CD4-positive, alpha-beta T cell treated with Interferon gamma for 1 hour (primary cell): ENCODE measurements at places on chromosomes 13 and 19.

DNA sequence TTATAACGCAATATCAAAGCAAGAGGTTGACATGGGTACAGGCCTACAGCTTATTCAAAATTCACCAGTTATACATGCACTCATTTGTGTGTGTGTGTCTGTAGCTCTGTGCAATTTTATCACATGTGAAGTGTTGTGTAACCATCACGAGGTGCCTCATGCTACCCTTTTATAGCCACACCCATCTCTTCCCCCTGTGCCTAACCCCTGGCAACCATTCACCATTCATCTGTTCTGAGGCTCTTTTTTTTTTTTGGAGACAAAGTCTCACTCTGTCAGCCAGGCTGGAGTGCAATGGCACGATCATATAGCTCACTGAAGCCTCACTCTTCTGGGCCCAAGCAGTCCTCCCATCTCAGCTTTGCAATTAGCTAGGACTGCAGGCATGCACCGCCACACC lies 78.4 kb downstream of the DPF1 start:
- DNase-seq = no peak

DNA sequence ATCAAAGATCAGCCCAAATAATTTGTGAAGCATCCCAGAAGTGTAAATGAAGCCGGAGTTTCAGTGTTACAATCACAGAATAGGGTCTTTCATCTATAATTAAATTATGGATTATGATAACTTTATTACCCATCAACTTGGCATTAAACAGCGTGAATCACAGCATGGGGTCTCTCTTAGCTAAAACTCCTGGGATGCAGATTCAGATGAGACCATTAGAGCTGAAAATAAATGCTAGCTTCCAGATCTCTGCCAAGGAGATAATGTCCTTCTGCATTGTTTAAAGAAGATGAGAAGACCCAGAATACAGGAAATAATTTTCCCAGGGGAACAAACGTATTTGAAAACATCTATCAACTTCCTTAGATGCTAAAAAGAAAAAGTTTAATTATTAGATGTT lies 546.0 kb upstream of the PCDH9 start:
- DNase-seq = no peak

DNA sequence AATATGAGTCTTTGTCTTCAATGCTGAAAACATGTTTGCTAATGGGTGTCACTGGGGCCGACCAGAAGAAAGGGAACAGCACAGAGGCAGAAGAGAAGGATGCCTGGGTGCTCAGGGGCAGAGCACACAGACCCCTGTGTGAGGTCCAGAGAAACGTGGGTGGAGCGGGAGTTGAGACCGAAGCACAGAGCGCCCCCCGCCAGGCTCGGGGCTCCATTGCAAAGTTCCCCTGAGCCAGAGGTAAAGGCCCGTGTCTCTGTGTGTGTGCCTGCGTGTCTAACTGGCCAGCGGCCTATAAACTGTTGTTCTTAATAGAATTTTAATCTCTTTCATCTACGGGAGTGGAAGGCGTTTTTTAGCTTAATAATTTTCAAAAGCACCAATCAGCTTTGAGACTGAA lies 343.1 kb downstream of the TEX29 start:
- DNase-seq = no peak

- no peak for DNase-seq
These were observed 697.5 kb upstream of the PCDH20 start for GRCh38 chr13:62113179-62113578.

DNA sequence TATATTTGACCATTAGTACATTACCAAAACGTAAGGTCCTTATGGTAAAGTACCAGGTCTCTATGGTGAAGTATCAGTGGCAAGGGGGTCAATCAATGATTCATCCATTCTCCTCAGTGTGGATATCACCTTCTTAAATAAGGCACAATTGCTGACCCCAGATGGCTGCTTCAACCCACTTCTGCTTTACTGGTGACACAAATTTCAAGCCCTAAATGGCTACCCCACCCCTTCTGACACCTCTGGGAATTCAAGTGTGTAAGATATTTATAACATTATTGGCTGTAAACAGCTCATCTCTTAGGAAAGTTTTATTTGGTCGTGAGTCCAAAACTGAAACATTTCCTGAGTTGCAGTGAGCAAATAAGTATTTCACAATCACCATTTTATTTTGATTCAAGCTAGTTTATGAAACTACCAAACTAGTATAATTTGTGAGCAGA lies 7.9 kb upstream of the WBP4 start:
- DNase-seq = peak; percentile 66

DNA sequence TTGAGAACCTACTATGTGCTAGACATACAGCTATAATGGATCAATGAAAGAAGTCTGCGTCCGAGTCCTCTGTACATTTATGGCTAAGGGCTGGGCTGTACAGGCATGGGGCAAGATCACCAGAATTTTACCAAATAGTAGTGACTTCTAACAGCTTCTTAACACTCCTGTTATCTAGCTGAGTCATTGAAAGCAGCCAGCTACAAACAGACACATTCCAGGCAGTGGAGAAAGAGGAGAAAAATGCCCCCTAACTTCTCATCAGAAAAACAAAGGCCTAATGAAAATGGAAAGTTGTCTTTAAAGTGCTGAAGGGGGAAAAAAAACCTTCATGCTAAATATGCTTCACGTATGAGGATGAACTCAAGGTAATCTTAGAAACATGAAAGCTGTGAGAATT lies 14.3 kb upstream of the ZNF667 start:
- no peak for DNase-seq

- DNase-seq = no peak
These were observed 104.7 kb upstream of the FREM2 start for GRCh38 chr13:38582133-38582532.

DNA sequence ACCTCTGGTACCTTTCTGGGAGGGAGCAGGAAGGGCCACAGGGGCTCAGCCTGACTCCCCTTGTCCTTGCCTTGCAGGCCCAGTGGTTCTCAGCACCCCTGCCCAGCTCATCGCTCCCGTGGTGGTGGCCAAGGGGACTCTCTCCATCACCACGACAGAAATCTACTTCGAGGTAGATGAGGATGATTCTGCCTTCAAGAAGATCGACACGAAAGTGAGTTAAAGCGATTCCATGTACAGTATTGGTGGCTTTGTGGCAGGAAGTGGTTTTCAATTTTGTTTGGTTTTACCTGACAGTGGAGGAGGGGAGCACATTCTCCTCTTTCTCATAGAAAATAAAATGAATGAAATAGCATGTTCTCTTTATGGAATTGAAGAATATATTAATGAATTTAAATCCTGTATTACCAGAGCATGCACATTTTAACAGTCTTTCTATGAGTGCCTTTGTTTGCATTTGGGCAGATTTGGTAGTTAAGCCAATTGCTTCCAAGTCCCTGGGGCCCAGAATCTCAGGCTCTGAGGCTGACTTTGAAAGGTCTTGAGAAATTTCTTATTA lies 4.1 kb downstream of the MAB21L1 start:
- no peak for DNase-seq

DNA sequence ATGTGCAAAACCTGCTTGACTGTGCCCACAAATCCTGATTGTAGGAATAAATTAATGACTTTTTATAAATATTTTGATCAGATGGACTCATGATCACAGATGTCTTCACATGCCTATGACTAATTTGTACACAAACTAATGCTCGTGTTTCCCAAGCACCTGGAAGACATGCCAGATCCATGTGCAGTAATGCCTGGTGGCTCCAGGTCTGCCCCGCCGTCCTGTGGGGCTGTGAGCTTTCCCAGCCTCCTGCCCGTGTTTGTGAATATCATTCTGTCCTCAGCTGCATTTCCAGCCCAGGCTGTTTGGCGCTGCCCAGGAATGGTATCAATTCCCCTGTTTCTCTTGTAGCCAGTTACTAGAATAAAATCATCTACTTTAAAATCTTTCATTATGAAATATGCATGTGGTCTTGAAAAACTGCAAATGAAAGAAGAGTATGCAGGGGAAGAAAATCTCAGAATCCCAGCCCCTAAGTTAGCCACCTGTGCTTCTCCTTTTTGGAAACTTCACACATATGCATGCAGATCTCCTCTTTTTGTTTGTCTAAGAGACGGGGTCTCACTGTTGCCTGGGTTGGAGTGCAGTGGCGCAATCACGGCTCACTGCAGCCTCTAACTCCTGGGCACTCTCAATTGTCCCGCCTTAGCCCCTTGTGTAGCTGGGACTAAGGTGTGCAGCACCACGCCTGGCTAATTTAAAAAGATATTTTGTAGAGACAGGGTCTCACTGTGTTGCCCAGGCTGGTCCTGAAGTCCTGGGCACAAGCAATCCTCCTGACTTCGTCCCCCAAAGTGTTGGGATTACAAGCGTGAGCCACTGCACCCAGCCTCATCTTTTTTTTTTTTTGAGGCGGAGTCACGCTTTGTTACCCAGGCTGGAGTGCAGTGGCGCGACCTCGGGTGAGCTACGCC lies 6.2 kb downstream of the RPL28 start:
- no peak for DNase-seq

GRCh38 chr13:107358866-107359265 lies 790.9 kb upstream of the ARGLU1 start:
- no peak for DNase-seq

GRCh38 chr19:35498220-35498619 lies 8.0 kb upstream of the KRTDAP start:
- no peak for DNase-seq

- no peak for DNase-seq
These were observed 15.2 kb downstream of the ZNF221 start for GRCh38 chr19:43966079-43966694.

DNA sequence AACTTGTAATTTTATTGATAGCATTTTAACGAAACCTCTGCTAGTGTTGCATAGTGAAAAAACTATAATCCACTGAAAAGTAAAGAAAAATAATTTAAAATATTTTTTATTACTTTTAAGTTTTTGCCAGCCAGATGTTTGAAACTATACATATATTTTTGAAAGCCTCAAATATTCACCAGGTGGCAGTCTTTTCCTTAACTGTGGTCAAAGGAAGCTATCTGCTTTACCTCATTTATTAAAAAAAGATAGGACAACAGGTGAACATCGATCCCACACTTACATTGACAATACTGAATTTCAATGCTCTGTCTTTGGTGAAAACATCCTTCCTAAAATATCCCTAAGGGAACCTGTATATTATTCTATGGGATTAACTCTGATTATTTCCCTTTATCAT lies 100.5 kb downstream of the TRPC4 start:
- no peak for DNase-seq

DNA sequence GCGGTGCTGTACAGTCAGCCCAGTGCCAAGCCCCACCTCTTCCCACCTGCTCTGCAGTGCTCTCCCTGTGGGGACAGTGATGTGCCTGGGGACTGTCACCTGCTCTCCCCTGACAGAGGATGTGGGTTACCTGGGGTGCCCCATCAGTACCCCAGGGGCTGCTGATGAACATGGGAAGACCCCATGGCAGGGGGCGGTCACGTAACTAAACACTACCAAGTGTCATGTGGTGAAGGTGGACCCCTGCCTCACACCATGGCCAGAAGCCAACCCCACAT lies 12.7 kb downstream of the KDM4B start:
- DNase-seq = no peak

DNA sequence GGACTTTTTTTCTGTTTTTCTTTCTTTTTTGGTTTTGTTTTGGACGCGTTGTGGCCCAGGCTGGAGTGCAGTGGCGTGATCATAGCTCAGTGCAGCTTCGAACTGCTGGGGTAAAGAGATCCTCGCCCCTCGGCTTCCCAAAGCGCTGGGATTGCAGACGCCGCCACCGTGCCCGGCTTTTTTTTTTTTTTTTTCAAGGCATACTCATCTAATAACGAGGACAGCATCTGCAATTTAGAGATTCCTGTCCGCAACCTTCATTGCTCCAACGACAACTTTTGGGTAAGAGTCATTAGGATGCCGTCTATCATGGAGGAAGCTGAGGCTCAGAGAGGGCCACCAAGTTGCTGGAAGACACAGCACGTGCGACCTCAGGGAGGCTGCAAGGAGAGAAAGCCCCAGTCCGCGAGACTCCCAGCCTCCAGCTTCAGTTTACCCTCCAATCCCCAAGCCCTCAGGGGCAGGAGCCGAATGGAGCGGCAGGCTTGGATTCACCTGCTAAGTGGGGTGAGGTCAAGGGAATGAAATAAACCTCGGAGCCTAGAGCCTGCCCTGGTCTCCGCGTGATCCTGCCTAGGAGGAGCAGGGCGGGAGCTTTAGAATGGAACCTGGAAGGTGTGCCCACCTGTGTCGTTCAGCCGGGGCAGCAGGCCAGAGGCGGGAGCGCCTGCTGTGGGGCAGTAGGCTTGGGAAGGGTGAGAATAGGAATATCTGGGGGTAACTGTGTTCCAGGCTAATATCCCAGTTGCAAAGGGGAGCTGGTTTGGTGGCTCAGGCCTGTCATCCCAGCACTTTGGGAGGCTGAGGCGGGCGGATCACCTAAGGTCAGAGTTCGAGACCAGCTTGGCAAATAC lies 676 bp upstream of the POLRMT start:
- no peak for DNase-seq

GRCh38 chr13:75345193-75345592 lies 136.8 kb downstream of the TBC1D4 start:
- DNase-seq = no peak

DNA sequence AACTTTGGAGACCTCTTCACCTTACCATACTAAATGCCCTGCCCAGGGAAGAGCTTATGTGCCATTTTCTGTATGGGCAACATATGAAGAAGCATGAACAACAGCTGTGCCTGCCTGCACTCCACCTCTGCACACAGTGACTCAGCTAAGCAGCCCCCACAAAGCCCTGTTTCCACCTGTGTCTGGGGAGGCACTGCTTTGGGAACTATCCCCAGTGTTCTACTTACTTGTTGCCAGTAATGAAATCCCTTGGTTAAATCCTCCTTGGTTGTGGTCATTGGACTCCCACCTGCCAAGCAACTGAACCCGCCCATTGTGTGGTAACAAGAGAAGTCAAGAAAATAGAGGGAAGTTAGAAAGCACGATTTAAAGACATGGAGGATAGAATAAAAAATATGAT lies 84.6 kb downstream of the NALCN start:
- DNase-seq = no peak

GRCh38 chr19:13016628-13017305 lies 21.5 kb downstream of the NFIX start:
- no peak for DNase-seq

DNA sequence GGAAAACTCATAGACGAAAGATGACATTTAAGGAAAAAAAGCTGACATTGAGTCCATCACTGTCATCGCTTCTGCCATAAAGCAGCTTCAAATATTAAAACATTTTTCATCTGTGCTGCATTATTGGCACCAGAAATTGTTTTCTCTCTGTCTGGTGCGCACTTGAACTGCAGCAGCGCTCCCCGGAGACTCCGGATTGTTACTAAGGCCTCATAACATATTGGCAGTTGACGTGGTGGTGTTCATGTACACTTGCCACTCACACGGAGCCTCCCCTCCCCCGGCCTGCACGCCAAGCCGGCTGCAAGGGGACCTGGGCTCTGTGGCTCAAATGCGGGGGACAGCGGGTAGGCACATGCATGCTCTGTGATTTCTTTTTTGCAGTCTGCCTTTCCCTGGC lies 203.2 kb downstream of the TSHZ3 start:
- DNase-seq = no peak

GRCh38 chr13:94546061-94546839 lies 49.7 kb downstream of the TGDS start:
- no peak for DNase-seq

DNA sequence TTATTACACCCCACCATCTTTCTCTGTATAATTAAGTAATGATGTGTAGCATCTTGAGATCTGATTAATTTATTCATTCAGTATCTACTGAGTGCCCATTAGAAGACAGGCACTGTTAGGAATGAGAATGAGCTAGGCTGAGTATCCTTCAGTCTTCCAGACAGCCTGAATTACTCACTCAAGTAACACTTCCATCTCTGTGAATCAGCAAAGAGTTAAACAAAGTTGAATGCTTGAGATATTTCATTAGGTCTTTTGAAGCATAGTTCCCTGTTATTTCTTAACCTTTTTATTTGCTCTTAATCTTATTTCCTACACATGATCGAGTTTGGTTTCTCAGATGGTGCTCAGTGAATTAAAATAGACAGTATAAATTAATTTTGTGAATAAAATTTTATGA lies 413.7 kb downstream of the DCT start:
- DNase-seq = no peak
